ENCODE measurements at places on chromosomes 4 and X. TPM values are rescaled to one million over a fixed set of nuclear protein-coding genes. Genes with fewer than 3 reads are reported as not detected.

Gene F11
- polyA plus RNA-seq = 1.1 TPM

Gene SHROOM2
- 7.0 TPM for polyA plus RNA-seq

Gene NAP1L3
- polyA plus RNA-seq = 8.9 TPM

Gene PFKFB1
- polyA plus RNA-seq = 0.63 TPM

Gene WAS
- polyA plus RNA-seq = 6.3 TPM

Gene DCAF16
- polyA plus RNA-seq = 45.2 TPM

Gene UCP1
- polyA plus RNA-seq = not detected

Gene SPACA5
- polyA plus RNA-seq = not detected

Gene XG
- polyA plus RNA-seq = 0.06 TPM

Gene PDGFRA
- polyA plus RNA-seq = 92.0 TPM

Gene WDR17
- 3.2 TPM for polyA plus RNA-seq

DNA sequence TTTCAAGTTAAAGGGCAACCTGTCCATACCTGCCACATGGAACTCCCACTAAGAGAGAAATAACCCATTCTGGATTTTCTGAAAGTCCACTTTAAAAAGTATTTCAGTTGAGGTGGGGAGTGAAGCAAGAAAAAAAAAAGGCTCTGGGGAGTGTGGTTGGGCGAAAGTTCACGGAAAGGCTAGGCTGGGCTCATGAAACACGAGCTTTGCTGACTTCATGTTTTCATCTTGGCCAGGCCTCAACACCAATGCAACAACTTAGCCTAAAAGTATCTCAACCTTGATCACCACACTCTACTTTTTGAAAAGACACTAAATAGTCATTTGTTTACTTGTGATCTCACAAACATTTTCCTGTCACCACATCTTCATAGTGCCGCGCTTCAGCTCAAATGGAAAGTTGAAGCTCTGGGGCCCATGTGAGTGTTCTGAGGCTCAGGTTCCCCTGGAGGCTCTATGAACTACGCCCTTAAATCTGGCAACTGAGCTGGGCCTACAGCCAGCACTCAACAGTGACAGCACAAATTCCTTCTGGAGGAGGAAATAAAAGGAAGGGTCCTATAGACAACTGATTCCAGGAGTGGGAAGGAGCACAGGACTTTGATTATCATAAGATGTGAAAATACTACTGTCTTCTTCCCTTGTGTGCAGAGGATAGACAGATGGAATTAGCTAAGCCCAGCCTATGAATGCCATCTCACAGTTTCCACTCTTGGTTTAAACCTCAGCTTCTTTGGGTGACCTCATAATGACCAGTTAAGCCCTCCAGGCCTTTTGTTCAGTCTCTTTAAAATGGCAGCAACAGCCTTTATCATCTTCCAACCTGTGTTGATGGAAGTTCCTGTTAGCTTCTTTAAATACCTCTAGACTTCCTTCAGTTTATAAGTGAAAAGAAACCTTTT is 5.1 kb downstream of the CD40LG start:
- DNase-seq = no peak

DNA sequence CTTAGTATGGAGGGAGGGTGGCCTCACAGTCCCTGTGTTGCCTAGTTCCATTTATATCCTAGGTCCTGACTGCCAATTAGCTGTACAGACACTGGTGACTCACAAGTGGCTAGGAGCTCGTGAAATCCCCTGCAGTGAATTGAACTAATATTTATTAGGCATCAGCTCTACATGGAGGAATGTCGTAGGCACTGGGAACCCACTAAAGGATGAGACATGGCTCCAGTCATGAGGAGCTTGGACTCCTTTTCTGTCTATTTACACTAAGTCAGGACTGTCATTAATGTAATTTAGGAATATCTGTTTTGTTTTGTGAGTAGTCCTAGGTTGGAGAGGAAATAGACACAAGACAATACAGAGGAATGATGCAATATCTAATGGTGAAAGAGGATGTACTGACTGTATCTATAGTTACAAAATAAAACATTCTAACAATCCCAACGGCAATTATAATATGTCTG is 67.7 kb downstream of the MID1IP1 start:
- no peak for DNase-seq

DNA sequence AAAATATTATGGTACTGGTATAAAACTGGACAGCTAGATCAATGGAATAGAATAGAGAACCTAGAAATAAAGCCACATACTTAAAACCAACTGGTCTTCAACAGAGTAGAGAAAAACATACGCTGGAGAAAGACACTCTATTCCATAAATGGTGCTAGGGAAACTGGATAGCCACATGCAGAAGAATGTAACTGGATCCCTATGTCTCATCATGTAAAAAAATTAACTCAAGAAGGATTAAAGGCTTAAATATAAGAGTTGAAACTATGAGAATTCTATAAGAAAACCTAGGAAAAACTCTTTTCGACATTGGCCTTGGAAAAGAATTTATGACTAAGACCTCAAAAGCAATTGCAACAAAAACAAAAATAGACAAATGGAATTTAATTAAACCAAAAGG is 114.6 kb downstream of the PCDH18 start:
- no peak for DNase-seq

DNA sequence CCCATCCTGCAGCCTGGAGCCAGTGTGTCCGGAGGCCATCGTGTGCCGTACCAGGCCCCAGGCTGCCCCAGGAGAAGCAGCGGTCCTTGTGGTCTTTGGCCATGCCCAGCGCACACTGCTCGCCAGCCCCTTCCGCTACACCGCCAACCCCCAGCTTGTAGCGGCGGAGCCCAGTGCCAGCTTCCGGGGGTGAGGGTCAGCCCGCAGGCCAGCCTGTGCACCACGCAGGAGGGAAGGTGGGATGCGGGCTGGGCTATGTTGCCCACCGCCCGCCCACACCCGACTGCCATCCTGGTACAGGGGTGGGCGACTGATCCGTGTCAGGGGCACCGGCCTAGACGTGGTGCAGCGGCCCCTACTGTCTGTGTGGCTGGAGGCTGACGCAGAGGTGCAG is 7.6 kb upstream of the SRPK3 start:
- DNase-seq = no peak

GRCh38 chr4:102447413-102447812 is 53.7 kb upstream of the NFKB1 start:
- DNase-seq = no peak

DNA sequence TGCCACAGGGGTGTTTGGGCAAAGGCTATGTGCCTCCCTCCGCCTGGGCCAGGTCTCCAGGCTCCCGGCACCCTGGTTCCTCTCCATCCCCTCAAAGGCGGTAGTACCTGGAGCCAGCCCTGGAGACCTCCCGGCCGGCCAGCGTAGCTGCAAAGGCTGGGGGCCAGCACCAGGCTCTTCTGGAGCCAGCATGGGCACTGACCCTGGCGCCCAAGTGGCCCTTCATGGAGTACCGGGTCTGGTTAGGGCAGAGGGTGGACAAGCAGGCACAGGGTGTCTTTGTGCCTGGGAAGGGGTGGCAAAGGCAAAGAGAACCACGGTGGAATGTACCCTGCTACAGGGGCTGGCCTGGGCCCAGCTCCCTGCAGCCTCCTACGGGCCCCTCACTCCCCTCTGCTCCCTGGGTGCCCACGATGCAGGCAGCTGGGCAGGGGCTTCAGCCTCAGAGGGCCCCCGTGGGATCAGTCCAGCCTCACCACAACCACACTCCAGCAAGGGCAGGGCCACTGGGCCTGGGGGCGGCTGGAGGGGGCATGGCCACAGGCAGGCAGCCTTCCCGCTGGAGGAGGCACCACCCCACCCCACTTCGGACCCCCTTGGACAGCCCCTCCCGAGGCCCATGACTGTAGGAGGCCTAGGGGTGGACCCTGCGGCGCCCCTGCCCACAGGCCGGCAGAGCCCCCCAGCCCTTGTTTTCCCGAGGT is 112.9 kb upstream of the NKX1-1 start:
- DNase-seq = no peak

DNA sequence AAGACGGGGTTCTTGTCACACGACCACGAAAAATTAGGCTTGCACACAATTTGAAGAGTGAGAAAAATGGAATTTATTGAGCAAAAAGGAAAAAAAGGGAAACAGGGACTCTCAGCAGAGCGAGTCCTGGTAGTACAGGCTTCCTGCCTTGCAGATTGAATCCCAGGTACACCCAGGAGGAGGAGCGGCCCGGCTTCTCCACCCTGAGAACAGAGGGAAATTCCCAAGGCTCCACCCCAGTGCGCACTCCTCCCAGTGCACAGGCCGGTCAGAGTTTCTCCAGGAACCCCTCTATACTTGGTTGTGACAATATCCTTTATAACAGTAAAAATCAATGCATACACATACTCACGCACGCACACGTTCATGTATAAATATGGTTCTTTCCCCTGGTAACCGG is 22.0 kb downstream of the SLC4A4 start:
- no peak for DNase-seq

- peak; percentile 17 for DNase-seq
These were observed 73.3 kb downstream of the MANBA start for GRCh38 chr4:102687373-102687981.

DNA sequence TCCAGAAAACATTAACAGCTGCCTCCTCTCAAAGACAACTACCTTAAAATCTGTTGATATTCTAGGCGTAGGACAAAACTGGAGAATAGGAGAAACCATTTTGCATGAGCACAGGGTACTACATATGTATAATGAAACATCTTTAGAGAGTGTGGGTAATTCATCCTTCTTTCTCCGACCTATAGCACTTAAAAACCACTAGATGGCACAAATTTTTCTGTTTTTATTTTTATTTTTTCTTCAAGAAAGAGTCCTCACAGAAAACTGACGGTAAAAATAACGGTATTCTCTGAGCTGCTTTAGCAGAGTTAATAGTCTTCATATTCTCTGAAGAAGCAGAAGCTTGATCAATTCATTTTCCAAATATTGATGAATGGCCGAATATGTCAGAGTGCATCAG is 14.6 kb downstream of the SMIM31 start:
- no peak for DNase-seq

DNA sequence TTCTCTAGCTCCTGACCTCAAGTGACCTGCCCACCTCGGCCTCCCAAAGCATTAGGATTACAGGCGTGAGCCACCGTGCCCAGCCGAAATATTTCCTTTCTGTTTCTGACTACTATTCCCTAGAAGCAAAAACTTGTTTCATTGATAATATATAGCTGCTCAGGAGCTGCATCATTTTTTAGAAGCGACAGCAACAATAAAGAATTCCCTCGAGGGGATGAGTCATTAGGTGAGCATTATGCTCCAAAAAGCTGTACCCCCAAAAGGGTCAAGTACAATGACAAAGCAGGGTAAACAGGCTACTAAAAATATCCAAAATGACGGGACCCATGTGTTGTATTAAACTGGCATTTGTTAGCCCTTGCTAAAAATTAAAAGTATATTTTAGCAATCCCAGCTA is 67.0 kb downstream of the RBM47 start:
- no peak for DNase-seq

- DNase-seq = no peak
These were observed 64.7 kb upstream of the UXT start for GRCh38 chrX:47723689-47724088.

- no peak for DNase-seq
These were observed 621.8 kb downstream of the TMA16 start for GRCh38 chr4:164116286-164116685.

DNA sequence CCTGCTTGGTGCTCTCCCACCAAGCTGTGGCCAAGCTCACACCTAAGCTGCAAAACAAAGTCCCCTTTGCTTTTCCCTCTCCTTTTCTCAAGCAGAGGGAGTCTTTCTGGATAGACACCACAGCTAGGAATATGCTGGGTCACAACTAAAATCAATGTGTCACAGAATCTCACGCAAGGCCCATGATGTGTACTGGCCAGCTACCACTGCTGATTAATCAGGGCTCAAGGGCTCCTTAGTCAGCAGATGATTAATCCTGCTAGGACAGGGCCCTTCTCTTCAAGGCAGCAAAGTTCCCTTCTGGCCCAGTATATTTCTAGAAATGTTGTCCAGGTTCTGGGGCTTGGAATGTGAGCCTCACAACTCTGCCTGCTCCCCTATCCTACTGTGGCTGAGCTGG is 32.0 kb upstream of the TENT5D start:
- no peak for DNase-seq

DNA sequence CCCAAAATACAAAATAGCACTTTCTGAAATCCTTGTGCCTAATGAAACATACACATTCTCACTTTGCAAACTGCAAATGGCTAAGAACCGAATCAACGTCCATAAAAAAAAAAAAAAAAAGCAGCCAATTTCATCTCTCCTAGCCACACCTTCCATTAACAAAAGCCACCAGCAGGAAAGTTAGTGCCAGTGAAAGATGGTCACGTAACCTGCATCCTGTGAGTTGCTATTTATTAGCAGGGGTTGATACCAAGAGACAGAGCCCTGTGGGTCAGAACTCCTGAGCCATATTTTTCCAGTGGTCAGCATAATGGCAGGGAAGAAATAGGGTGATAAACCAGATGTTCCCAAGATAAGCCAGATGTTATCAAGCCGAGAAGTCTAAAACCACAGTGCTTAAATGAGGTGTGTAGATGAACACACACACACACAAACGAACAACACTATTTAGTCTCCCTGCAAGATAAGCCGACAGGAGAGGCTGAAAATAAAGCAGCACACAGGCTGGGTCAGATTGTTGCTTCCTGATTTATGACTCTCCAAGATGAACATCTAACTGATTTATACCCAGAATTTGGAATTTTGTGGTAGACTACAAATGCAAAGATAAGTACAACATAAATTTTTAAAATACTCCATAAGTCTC is 11.5 kb downstream of the PPARGC1A start:
- DNase-seq = no peak

All from large intestine (tissue), 12 donors.